Neural crest cell (in vitro differentiated cells): ENCODE measurements at places on chromosomes 1 and 21.

- no peak for DNase-seq
Observed at GRCh38 chr21:22711636-22712035, 1713.4 kb downstream of the NCAM2 start.

DNA sequence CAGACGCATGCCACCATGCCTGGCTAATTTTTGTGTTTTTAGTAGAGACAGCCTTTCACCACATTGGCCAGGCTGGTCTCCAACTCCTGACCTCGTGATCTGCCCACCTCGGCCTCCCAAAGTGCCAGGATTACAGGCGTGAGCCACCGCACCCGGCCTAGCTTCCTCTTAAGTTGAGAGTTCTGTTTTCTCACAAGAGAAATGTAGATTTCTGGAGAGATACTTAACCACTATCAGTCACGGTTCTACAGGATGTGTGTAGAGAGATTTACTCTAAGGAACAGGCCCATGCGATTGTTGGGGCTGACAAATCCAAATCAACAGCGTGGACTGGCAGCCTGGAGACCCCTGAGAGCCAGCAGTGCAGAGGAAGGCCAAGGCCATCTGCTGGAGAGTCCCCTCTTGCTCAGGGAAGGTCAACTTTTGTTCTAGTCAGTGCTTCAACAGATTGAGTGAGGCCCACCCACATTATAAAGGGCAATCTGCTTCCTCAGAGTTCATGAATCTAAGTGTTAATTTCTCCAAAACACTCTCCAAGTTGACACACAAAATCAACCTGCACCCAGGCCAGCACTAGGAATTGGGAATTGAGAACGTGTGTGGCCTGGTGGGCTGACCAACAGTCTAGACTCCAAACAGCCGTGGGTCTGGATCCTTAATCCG, 38.7 kb downstream of the CHAF1B start:
- no peak for DNase-seq

DNA sequence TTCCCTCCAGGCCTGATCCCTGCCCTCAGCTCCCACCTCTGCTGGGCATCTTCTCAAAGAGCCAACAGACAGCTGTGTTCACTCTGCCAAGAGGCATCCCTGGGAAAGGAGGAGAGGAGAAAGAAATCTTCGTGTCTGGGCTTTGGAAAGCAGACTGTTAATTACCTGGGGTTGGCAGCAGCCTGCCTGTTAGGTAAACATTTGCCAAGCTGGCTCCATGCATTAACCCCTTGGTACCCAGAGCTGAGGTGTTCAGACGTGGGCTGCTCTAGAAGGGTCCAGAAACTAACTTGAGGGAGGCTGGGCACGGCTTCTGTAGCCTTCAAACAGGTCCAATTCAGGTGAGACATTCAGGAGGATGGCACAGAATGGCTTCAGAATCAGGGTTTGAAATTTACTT, 8.7 kb upstream of the EXTL1 start:
- DNase-seq = no peak

DNA sequence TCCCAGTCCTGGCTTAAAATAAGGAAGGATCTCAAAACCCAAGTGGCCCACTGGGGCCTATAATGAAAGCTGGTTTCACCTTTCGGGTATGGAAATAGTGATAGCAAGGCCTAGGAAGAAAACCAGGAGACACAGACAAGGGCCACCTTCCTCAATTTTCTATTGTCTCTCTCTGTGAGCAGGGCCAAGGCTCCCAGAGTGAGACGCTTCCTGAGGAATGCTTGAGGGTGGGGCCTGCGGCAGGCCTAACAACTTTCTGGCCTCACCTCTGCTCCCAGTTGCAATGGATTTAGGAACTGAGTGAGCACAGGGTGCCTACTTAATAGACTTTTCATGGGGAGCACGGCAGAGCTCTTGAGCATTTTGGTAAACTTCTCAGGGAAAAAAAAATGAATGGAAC, 300.9 kb downstream of the ASTN1 start:
- DNase-seq = no peak

DNA sequence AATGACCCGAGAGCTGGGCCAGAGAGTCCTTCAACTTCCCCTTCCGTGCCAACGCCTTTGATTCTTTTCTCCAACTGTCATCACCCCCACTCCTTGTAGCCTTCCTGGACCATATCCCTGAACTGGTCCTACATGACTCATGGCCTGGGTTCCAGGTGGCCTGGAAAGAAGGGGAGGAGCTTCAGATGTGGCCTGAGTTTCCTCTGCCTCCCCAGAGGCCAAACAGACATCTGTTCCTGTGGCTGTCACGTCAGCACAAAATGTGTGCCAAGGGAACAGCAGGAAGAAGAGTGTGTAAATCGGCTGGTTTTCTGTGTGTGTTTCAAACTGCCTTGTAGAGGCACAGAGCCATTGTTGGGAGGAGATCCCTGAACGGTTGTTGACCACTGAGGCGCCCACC, 24.9 kb upstream of the KIRREL1 start:
- no peak for DNase-seq

- DNase-seq = no peak
Observed at GRCh38 chr1:57164584-57164983, 198.8 kb upstream of the C8B start.

DNA sequence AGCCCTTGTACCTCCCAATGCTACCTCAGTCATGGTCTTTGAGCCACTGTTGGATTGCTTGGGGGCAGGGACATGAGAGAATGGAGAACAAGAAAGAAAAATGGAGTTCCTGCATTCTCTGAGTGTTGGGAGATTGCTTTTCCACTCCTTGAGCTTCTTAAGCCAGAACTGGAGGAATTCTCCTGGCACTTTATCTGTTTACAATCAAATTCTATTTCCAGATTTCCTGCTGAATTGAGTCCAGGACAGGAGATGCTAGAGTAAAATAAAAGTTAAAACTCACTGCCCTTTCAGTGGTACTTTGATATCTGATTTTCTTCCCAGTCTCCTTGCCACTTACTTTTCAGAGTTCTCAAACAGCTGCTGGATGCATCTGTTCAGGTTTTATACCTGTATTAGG, 24.4 kb upstream of the DEPDC1 start:
- no peak for DNase-seq

DNA sequence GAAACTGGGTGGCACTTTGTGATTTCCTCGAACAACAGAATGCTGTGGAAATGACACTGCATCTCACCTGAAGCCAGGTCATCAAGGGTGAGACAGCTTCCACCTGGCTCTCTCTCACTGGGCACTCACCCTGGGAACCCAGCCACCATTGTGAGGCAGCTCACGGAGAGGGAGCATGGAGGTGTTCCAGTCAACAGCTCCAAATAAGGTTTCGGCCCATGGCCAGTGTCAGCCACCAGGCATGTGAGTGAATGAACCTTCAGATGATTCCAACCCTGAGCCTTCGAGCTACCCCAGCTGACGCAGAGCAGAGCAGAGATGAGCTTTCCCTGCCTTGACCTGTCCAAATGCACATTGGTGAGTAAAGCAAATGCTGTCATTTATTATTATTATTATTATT, 58.1 kb downstream of the SYDE2 start:
- DNase-seq = no peak

GRCh38 chr1:58904299-58905125, 120.7 kb upstream of the JUN start:
- DNase-seq = no peak

DNA sequence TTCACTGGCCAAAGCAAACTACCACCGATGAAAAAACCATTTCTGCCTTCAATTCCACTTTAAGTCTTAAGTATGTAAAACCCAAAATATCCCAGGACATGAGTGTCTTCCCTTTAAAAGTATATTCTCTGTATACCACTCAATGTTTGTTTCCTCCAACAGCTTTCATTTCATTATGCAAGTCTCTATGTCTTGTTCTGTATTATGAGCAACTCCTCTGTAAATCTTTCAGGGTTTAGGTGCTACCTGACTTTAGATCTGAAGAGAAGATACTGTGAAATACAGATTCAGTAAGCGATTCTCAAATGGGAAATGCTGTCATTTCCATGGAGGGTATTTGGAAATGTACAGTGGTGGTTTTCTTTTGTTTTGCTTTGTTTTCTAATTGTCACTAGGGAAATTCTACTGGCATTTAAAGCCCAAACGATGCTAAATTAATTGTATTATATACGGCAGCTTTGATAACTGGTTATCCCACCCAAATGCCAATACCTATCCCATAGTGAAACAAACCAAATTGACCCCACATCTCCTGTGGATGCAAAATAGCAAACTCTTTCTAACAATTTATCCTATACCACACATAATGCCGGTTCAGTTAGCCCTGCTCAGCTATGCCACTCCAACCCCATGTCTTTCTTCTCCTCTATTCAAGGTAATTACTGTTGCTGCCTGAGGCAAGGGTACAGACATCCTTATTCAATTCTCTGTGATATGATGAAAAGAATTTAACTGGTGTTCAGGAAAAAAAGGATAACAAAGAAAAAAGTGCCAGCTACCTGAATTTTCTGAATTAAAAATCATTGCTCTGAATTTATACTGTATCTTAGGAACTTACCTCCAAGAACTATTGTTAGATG, 182.8 kb downstream of the EIF4G3 start:
- DNase-seq = no peak

GRCh38 chr1:4494558-4494957, 159.9 kb upstream of the AJAP1 start:
- DNase-seq = no peak

DNA sequence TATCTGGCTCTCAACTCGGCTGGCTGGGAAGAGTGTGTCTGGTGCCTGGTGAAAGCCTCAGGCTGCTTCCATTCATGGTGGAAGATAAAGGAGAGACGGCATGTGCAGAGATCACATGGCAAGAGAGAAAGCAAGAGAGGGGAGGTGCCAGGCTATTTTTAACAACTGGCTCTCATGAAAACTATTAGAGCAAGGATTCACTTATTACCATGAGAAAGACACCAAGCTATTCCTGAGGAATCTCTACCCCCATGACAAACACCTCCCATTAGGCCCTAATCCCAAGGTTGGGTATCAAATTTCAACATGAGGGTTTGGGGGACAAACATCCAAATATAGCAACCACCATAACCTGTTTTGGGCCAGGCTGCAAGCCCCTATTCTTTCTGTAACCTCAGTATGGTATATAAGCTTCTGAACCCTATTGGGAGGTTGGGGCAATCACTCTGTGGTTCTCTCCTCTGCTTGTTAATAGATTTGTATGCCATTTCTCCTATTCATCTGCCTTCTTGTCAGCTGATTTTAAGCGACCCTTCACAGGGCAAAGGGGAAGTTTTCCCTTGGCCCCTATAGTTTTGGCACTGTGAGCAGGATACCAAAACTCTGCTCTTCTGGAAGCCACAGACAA, 179.0 kb upstream of the TNR start:
- no peak for DNase-seq

- no peak for DNase-seq
Observed at GRCh38 chr1:181397845-181398244, 85.5 kb upstream of the CACNA1E start.

DNA sequence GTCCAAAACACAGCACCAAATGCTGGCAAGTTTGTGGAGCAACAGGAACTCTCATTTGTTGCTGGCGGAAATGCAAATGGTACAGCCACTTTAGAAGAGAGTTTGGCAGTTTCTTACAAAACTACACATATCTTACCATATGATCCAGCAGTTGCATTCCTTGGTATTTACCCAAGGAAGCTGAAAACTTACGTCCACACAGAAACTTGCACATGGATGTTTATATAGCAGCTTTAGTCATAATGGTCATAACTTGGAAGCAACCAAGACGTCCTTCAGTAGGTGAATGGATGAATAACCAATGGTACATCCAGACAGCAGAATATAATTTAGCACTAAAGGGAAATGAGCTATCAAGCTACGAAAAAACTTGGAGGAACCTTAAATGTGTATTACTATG, 66.4 kb downstream of the MARK1 start:
- no peak for DNase-seq

- DNase-seq = no peak
Observed at GRCh38 chr1:218474128-218474527, 129.0 kb downstream of the TGFB2 start.

DNA sequence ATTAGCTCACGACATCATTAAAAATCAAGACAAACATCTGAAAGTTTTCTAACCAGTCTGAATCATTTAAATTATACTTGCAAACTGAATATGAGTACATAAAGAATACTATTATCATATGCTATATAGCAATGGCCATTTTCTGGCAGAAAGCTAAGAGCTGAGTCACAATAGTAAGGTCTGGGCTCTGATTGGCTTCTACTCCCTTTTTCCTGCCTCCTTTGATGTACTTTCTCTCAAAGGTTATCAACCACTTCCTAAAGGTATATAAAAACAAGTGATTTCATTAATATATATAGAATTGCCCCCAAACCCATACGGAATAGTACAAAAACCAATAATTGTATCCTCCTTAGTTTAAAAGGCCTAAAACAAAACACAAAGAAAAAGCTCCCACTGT, 7.0 kb downstream of the KCNA3 start:
- DNase-seq = no peak

DNA sequence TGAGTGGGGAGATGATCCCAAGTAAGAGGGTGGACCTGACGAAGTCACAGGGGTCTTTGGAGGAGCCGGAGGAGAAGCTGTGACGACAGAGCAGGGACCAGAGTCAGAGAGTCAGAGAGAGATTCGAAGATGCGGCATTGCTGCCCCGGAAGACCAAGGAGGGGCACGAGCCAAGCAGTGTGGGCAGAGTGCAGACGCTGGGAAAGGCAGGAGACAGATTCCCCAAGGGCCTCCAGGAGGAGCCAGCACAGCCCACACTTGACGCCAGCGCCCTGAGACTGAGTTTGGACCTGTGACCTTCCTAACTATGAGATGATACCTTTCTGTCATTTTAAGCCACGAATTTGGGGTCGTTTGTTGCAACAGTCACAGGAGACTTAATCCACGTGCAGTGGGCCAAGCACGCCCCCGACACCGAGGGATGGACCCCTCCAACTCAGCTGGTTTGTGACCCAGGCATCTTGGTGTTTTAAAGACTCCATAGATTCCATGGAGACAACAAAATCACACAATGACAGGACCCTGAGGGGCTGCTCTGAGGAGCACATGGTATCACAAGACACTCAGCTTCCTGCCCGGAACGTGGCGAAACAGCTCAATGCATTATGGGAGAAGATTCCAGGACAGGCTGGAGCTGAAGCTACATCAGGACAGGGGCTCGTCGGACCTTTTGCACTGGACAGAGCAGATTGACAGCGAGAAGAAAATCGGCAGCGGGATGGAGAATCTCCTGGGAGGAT, 11.0 kb upstream of the TFF1 start:
- DNase-seq = no peak

- DNase-seq = peak; percentile 39
Observed at GRCh38 chr1:32201011-32201855, 838 bp downstream of the CCDC28B start.
